Pericardium fibroblast (primary cell): ENCODE measurements at places on chromosomes 4 and X. TPM values are rescaled to one million over a fixed set of nuclear protein-coding genes. Genes with fewer than 3 reads are reported as not detected.

Gene SPANXA1
- not detected in 2 replicates for total RNA-seq

Gene MSX1
- 4.9 and 5.7 TPM in 2 replicates for total RNA-seq

Gene CCNG2
- total RNA-seq = 12.6 and 26.9 TPM in 2 replicates

Gene KLHL4
- total RNA-seq = 2.4 and 7.5 TPM in 2 replicates

Gene RS1
- total RNA-seq = not detected in 2 replicates

Gene EFHC2
- under 0.01 and 0.12 TPM in 2 replicates for total RNA-seq

Gene HPGD
- 0.43 TPM in 1 of 2 replicates, not detected in the other for total RNA-seq

Gene IL9R
- not detected in 2 replicates for total RNA-seq

Gene AGTR2
- not detected in 2 replicates for total RNA-seq

Gene GAB3
- 4.6 and 10.5 TPM in 2 replicates for total RNA-seq

Gene CDKL5
- total RNA-seq = 2.1 and 2.5 TPM in 2 replicates

Gene GLRB
- total RNA-seq = 2.3 and 3.6 TPM in 2 replicates

Gene KIAA1210
- total RNA-seq = not detected in 2 replicates

Gene GABRG1
- not detected in 2 replicates for total RNA-seq
